Eye (tissue), 1 donor: ENCODE measurements at places on chromosomes 7 and 10.

GRCh38 chr10:102674566-102674965, 30.3 kb downstream of the TRIM8 start:
- DNase-seq, result peak; percentile 77

DNA sequence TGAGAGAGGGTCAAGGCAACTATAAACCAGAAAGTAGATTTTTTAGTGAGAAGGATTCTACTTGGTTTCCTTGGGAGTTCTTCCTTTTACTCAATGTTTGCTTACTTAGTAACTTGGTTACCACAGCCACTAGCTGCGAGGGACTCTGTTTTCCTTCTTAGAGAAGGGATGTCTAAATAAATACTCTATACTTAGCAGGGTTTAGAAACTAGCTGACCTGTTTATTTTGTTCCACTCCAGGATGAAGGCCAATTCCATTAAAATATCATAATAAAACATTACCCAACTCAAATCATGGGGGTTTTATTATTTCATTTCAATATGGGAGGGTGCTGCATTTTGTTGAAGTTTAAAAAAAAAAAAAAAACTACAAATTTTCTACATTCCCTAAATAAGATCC, 87.3 kb downstream of the PPP1R3A start:
- peak; percentile 13 for DNase-seq

DNA sequence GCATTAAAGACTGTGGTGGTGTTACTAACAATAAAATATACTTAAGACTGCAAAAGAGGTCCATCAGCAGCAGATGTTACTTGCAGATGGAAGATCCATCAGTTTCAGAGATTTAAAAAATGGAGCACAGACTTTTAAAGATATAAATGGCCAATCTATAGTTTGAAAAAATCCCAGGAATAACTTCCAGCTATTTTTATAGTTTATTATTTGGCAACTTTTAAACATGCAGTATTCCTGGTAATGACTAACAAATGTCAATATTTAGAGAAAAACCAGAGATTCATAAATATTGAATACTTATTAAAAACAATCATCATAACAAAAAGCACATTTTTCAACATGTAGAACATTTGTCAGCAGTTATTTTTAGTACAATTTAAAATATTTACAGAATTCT, 30.7 kb downstream of the RTKN2 start:
- no peak for DNase-seq

DNA sequence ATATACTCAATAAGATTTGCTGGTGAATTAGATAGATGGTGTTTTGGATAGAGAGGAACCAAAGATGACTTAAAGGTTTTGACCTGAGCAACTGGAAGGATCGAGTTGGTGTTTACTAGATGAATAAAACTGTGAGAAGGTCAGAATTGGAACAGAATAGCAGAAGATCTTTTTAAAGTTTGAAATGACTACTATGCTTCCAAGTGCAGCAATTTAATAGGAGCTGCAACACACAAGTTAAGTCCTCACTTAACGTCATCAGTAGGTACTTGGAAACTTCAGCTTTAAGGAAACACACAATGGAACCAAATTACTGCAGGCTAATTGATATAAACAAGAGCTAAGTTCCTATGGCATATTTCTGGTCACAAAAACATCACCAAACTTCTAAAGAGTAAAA, 86.5 kb downstream of the RTKN2 start:
- DNase-seq, result no peak

GRCh38 chr10:102066399-102067088, 1.4 kb downstream of the HPS6 start:
- DNase-seq, result no peak

GRCh38 chr10:23158370-23158769, 33.7 kb upstream of the PTF1A start:
- DNase-seq, result peak; percentile 92

- peak; percentile 79 for DNase-seq
Measured at GRCh38 chr10:28722065-28722803, 44.9 kb downstream of the BAMBI start.

- DNase-seq, result no peak
Measured at GRCh38 chr7:135913404-135913803, 63.8 kb downstream of the MTPN start.

- no peak for DNase-seq
Measured at GRCh38 chr10:69426376-69426727, 9.6 kb upstream of the TACR2 start.

GRCh38 chr7:113659416-113659815, 259.4 kb downstream of the PPP1R3A start:
- DNase-seq, result no peak

DNA sequence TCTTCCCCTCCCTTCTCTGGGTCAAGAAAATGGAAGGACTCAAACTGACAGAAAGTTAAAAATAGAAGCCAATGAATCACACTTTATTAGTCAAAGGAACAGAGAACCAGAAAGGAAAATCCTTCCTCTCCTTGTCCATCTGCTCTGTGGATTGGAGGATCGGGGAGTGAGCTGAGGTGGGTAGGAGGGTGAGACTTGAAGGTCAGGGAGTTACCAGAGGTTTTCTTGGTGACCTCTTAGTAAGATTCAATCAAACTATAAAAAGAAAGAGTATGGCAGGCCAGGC, 12.2 kb downstream of the TLX1 start:
- DNase-seq, result no peak

GRCh38 chr10:125699562-125700143, 16.7 kb upstream of the TEX36 start:
- DNase-seq, result no peak

DNA sequence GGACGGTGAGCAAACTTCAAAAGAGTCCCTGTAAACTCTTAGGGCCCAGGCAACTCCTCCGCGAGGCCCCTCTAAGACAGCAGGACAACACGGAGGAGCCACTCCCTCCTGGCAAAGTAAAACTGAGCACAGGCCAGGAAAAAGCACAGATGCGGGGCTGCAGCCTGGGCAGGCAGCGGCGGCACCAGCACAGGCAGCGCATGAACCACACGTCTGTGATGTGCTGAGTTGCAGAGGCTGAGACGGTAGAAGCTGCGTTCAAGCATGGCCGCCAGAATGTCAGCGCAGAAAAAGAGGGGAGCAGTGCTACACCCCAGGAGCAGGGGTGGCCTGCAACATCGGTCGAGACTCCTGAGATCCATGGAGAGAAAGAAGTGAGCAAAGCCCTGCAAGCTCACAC, 46.1 kb upstream of the STK17A start:
- no peak for DNase-seq

DNA sequence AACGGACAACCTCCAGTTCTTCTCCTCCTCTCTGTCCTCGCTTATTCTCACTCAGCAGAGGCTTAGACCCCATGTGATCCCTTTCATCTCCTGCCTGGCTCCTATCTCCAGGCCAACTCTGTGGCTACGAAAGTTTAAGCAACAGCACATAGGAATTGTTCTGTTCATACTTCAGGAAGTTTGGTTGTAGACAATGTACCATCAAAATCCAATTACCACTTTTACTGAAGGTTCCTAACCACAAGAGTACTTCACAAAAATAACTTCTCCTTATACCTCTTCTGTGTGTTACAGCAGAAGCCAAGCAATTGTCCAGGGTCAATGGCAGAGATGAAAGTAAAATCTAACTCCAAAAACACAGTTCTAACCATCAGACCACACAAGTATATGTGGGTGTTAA, 80.0 kb downstream of the SLC25A13 start:
- DNase-seq, result no peak

- DNase-seq, result no peak
Measured at GRCh38 chr10:759898-760477, 70.5 kb upstream of the DIP2C start.

DNA sequence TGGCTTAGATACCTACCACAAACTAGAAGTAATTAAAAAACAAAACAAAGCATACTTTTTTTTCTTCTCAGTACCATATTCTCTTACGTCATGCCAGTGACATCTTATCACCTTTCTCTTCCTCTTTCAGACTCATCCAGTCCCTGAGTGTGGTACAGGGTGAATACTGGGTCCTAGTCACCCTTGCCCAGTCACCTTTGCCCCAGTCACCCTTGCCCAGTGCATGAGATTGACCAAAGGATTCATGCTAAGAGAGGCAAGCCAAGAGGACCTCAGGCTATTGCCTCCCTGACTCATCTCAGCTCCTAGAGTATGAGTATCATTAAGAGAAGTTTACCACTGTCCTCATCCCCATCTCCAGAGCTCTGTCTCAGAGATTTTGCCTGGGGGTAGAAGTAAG, 10.0 kb upstream of the TSPAN12 start:
- no peak for DNase-seq

DNA sequence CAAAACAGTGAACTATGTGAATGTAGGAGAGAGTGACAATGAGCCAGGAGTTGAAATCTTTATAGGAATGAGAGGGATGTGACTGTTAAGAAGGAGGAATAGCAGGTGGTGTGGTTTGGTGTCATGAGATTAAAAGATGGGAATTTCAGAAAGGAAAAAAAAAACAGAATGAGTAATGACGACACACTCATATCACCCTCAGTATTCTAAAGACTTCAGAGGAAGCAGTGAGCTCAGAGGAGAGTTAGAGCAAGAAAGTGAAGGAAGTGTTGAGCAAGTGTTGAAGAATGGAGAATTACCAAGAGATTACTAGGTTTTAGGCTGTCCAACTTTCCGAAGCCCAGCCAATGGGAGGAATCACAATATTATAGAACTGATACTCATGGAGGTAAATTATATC, 220.5 kb upstream of the HGF start:
- DNase-seq, result no peak

GRCh38 chr7:129146237-129146979, 1.9 kb downstream of the TSPAN33 start:
- DNase-seq, result no peak

GRCh38 chr10:49408519-49409306, 12.8 kb upstream of the DRGX start:
- no peak for DNase-seq

DNA sequence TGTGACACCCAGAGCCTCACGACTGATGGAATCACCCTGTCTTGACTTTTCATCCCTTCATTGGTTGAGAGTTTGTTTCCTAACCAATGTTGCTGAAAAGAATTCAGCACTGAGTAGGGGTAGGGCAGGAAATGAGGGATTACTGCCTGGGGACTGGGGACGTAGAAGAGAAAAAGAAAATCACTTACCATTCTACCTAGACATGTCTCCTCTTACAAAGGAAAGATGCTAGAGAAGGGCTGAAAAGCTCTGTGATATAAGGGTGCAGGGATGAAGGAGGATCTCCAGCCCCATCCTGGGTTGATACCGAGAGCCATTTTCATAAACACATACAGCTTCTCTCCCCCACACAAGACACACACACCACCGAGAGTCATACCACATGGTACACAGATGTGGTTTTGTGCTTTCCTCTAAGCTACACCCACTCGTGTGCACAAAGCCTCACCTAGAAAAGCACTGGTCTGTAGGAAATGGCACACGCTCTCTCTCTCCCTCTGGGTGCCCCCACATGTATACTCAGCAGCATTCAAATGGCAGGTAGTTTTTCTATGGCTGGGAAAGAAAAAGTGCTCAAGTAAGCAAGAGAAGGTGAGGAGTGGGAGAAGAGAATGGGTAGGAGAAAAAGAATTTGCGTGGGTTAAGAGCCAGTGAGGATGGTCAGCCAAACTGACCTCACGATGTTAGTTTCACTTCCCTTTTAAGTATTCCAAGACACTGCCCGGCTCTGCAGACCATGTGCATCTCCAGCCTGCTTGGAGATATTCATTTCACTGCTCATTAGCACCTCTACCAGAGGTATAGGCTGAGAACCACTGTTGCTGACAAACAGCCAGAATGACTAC, 85.8 kb downstream of the CALD1 start:
- no peak for DNase-seq

DNA sequence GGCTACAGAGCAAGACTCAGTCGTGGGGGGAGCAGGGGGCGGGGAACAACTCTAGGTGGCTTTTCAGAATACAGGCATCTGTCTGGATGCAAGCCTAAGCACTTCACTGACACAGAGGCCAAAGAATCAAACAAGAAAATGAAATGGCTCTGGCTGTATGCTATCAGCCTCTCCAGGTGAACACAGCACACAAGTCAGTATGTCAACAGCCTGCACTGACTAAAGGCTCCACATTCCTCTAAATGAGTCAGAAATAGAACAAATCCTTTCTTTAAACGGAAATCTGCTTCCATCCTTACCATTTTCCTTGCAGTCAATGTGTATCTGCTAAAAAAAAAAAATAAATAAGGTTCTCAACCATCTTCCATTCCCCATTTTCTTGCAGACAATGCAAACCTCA, 88.3 kb downstream of the ARMH3 start:
- no peak for DNase-seq

GRCh38 chr7:40493609-40494051, 358.8 kb downstream of the SUGCT start:
- no peak for DNase-seq

GRCh38 chr7:94632338-94633013, 23.5 kb downstream of the SGCE start:
- DNase-seq, result peak; percentile 48
